ENCODE measurements at places on chromosomes 5 and 9. TPM values are rescaled to one million over a fixed set of nuclear protein-coding genes. Genes with fewer than 3 reads are reported as not detected.

MTRR gene
- 45.5 TPM for total RNA-seq

ADAMTS19 gene
- 0.42 TPM for total RNA-seq

PPP3R2 gene
- not detected for total RNA-seq

DNA sequence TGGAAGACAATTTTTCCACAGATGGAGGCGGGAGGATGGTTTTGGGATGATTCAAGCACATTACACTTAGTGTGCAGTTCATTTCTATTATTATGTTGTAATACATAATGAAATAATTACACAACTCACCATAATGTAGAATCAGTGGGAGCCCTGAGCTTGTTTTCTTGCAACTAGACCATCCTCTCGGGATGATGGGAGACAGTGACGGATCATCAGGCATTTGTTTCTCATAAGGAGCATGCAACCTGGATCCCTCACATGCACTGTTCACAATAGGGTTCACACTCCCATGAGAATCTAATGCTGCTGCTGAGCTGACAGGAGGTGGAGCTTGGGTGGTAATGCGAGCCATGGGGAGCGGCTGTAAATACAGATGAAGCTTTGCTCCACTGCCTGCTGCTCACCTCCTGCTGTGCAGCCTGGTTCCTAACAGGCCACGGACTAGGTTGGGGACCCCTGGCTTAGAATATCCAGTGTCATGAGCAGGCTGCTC is 1.6 kb downstream of the STKLD1 start:
- H3K27me3 ChIP-seq = no peaks in the 10 kb centered on the region
- no peaks in the 10 kb centered on the region for H3K4me1 ChIP-seq
- DNase-seq = no peak
- H3K36me3 ChIP-seq = no peaks in the 10 kb centered on the region
- H3K27ac ChIP-seq = no peak overlapping the region
- no peak overlapping the region for H3K4me3 ChIP-seq

DNA sequence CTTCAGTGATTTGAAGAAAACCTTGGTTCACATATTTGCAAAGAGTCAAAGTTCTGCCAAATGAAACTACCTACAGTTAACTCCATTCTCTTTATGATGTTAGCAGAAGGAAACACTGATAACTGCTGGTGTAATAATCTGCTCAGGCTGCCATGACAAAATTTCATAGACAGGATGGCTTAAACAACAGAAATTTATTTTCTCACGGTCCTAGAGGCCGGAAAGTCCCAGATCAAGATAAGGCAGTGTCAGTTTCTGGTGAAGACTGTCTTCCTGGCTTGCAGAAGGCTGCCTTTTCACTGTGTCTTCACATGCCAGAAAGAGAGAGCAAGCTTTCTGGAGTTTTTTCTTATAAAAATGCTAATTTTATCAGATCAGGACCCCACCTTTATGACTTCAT is 102.4 kb upstream of the PARP8 start:
- no peak for DNase-seq
- no peaks in the 10 kb centered on the region for H3K36me3 ChIP-seq
- H3K27me3 ChIP-seq = no peaks in the 10 kb centered on the region
- no peak overlapping the region for H3K27ac ChIP-seq
- no peak overlapping the region for H3K4me3 ChIP-seq

DNA sequence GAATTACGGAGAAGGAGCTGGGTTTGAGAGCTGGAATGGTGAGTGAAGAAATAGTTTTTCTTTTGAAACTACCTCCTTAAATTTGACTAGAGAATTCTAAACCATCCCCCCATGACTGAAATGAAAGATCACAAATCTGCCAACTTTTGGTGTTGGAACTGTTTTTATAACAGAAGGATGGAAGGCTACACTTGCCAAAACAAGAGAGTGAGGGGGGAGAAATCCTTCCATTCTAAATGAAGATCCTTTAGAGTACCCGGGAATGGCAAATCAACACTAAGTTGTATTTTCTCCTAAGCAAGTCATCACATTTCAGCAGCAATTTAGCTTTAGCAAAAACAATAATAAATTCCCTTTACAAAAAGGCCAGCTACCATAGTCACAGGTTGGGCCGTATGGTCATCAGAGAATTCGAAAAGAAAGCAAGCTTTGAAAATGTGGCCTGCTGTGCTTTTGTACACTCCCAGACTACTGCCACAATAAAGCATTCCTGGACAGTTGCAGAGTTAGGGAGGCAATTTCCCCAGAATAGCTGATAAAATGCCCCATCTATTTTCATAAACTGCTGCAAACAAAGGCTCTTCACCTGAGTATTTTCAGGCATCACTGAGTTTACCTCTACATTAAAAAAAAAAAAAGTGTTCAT is 25.0 kb upstream of the FREM1 start:
- no peak for DNase-seq
- no peaks in the 10 kb centered on the region for H3K4me1 ChIP-seq
- no peak overlapping the region for H3K27ac ChIP-seq

- H3K4me1 ChIP-seq = no peaks in the 10 kb centered on the region
- no peaks in the 10 kb centered on the region for H3K36me3 ChIP-seq
- H3K27me3 ChIP-seq = no peaks in the 10 kb centered on the region
- no peak overlapping the region for H3K4me3 ChIP-seq
- H3K27ac ChIP-seq = no peak overlapping the region
Measured at GRCh38 chr5:12237837-12238575, 333.8 kb upstream of the CTNND2 start.

Measured in aorta (tissue), 5 donors.